ENCODE measurements at places on chromosomes 11 and 22.

DNA sequence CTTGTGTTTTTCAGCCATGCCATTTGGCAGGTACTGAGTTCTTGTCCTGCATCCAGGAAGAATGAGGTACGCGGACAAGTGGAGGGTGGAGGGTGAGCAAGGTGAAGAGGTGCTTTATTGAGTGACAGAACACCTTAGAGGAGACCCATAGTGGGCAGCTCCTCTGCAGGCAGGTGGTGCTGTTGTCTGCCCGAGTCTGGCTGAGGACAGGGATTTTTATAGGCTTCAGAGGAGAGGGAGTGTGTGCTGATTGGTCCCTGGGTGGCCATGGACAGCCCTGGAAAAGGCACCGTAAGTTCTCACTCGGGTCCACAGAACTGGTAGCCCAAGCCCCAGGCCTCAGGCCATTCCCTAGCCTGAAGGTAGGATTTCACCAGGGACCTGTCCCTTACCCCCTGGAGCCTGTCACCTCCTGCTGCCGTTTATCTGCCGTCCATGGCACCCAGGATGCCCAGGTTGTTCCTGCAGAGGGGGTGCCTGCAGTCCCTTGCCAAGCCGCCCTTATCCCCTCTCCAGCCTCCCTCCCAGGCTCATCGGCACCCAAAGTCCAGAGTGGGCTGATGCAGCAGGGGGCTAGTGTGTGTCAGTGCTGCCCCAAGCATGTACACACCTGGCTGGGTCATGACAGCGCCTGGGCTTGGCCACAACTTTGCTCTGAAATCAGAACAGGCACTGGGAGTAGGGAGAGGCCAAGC lies 213.6 kb downstream of the LRRC4C start:
- DNase-seq, result no peak

DNA sequence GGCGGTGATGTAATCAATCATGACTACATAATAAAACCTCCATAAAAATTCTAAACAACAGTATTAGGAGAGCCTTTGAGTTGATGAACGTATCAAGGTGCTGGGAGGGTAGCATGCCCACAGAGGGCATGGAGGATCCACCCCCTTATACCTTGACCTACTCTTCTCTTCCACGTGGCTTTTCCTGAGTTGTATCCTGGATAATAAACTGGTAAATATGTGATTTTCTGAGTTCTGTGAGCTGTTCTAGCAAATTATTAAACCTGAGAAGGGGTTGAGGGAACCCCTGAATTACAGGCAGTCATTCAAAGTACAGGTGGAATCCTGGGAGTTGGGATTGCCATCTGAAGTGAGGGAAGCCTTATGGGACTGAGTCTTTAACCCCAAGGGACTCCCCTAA lies 446.9 kb downstream of the DYNC2H1 start:
- no peak for DNase-seq

DNA sequence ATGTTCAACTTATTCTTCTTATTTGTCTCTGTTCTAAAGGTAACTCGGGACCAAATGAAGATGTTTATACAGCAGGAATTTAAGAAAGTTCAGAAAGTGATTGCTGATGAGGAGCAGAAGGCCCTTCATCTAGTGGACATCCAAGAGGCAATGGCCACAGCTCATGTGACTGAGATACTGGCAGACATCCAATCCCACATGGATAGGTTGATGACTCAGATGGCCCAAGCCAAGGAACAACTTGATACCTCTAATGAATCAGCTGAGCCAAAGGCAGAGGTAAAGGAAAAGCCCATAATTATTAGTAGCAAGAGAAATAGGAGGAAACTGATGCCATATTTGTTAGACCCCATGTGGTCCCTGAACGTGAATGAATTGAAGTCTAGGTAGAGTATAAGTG lies 63.3 kb downstream of the TRIM44 start:
- DNase-seq, result peak; percentile 66

- DNase-seq, result no peak
Measured at GRCh38 chr11:29645373-29645772, 371.5 kb downstream of the KCNA4 start.

DNA sequence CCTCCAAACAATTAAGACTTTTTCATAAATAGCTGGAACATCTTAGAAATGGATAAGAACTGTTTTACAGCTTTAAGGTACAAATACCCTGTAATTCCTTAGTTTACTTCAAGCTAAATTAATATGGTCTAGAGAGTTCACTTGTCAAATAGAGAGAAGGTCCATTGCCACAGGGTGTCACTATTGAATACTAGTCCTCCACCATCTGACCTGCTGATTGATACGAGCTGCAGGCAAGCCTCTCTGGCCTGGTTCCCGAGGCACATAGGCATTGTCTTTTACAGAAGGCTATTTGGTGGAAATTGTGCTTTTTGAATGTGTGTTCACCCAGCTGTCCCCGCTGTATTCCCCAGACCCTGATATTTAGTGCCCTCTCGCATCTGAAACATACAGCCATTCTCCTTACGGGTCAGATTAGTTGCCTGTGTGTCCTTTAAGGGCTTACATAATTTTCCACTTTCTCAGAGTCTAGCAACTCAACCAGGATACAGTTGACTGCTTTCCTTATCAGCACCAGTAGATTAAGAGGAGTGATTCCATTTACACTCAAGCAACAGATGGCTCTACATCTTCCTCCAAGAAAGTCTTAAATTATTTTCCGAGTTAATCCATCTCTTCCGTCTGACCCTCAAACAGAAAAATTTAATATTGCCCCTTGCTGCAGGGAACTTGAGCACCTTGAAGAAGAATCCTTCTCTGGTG lies 788.8 kb upstream of the FAT3 start:
- DNase-seq, result no peak

DNA sequence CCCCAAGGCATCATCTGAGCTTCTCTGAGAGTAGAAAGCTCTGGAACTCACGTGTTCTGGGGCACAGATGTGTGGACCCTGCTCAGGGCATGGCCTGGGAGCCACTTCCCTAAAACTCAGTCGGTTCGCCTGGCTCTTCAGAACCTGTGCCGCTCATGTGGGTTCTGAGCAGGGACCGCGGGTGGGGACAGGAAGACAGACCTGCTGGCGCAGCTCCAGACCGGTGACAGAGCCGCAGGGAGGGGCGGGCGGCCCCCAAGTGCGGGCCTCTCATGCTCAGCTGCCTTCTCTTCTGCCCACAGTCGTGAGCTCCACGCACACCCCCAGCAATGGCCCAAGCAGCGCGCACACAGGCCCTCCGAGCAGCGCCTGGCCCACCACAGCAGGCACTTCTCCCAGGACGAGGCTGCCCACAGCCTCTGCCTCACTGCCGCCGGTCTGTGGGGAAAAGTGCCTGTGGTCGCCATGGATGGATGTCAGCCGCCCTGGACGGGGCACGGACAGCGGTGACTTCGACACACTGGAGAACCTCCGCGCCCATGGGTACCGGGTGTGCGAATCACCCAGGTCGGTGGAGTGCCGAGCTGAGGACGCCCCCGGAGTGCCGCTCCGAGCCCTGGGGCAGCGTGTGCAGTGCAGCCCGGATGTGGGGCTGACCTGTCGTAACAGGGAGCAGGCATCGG lies 24.2 kb downstream of the MUC5AC start:
- no peak for DNase-seq

GRCh38 chr22:41091132-41092022 lies 1.0 kb upstream of the EP300 start:
- peak; percentile 93 for DNase-seq

- DNase-seq, result no peak
Measured at GRCh38 chr11:61712846-61713245, 32.7 kb downstream of the DAGLA start.

DNA sequence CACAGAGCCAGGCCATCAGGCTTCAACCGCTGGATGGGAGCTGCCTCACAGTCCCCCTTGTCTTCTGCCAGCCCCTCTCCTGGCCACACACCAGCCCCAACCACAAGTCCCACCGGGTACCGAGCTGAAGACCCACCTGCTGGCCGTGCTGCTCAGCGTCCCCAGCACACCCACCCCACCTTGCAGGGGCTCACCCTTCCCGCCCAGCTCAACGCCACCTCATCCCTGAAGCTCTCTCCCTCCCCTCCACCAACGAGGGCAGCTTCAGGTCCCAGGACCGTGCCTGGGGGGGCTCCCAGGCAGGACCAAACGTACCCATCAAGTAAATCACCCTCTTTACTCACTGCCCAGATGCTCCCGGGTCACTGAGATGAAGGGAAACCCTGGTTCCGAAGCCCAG lies 141.0 kb downstream of the CRYBB2 start:
- DNase-seq, result no peak

DNA sequence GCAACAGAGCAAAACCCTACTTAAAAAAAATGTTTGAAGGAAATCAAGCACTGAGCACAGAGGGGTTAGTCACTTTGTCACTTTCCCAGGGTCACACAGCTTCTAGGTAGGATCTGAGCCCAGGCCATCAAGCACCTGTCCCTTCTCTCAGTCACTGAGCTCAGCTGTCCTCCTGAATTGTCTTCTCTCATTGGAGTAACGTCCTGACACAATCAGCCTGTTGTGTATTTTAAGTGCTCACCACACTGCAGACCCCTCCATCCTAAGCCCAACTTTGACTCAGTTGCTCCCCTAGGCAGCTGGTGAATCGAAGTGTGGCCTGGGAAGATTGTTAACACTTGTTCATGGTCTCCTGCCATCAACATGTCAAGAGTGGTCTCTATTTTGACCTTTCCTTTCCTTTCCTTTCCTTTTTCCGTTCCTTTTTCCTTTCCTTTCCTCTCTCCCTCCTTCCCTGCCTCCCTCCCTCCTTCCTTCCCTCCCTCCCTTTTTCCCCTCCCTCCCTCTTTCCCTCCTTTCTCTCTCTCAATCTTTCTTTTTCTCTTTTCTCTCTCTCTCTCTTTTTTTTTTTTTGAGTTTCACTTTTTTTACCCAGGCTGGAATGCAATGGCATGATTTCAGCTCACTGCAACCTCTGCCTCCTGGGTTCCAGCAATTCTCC lies 76.1 kb downstream of the PIWIL3 start:
- DNase-seq, result no peak

GRCh38 chr11:122189229-122189628 lies 73.2 kb upstream of the BLID start:
- DNase-seq, result peak; percentile 91

GRCh38 chr11:38543986-38544385 lies 1946.0 kb upstream of the RAG2 start:
- DNase-seq, result no peak

- DNase-seq, result no peak
Measured at GRCh38 chr11:86161336-86161735, 83.2 kb upstream of the EED start.

DNA sequence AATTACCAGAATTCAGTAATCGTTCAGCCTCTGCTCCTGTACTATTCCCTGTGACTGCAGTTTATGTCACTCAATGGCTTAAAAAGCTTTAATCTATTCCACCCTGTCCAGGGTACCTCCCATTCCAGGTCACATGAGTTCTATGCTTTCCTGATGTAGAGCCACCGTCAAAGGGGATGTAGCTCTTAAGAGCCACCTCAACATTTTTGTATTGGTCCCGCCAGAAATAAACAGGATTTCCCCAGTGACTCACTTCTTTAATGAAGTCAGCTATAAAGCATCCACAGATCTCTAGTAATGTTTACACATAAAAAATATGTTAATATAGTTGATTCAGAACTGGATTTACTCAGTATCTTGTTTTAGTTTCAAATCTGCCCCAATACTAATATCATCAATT lies 1.3 kb upstream of the OR8D1 start:
- DNase-seq, result no peak

- DNase-seq, result no peak
Measured at GRCh38 chr11:41536021-41536568, 76.6 kb upstream of the LRRC4C start.

DNA sequence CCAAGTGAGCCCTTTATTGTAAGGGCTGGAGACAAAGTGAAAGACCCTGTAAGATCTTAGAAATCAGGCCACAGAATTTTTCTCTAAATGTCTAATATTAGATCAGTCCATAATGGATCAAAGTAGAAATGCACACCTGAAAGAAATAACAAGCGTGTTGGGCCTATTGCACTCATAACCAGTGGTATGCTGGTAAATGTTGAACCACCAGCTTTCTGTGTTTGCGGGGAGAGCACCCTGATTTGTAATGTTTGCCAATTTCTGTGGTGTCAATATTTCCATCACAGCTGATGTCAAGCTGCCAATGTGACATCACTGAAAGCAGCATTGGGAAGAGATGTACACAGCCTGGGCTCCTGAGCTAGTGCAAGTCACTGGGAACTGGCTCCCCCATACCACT lies 46.2 kb downstream of the ENDOD1 start:
- no peak for DNase-seq

- no peak for DNase-seq
Measured at GRCh38 chr11:122317305-122317704, 201.3 kb upstream of the BLID start.

GRCh38 chr11:122803306-122803705 lies 35.0 kb upstream of the CRTAM start:
- peak; percentile 31 for DNase-seq

- DNase-seq, result no peak
Measured at GRCh38 chr22:48700180-48700565, 1127.5 kb downstream of the BRD1 start.

GRCh38 chr11:17561526-17561925 lies 14.5 kb downstream of the OTOG start:
- no peak for DNase-seq

DNA sequence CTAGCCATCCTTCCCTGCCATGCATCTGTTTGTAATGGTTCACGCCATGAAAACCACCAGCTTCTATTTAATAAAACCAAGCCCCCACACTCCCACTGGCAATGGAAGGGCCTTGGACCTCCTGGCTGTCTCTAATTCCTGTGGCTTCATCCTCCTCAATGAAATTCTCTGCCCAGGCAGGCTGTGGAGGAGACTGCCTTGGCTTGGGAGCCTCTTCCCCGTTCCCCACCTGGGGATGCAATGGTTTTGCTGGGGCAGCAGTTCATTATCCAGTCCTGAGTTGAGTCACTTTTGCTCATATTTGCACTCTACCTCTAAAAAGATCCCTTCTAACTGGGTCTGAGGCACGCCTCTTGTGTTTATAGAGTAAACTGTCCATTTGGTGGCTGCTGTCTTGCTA lies 515.8 kb downstream of the NTM start:
- peak; percentile 54 for DNase-seq

- no peak for DNase-seq
Measured at GRCh38 chr11:121460941-121461514, 8.3 kb upstream of the SORL1-AS1 start.

GRCh38 chr11:131690362-131690761 lies 319.9 kb downstream of the NTM start:
- DNase-seq, result no peak

DNA sequence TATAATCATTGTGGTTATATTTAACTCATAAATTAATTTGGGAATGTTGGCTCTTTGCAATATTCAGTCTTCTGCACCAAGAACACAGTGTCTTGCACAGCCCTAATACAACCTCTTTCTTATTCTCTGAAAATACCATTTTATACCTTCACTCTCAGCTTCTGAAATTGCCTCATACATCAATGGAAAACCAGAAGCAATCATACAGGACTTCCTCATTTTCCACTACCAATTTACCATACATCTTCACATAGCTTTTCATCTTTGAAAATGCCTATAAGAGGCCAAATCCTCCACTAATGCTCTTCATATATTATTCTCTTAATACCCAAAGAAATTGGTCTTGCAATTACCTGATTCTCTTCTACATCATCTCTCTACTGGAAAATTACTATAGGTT lies 4.3 kb upstream of the OR2AG1 start:
- no peak for DNase-seq

Measured in RCC 7860 (cell line).